ENCODE measurements at places on chromosomes 11 and 22. TPM values are rescaled to one million over a fixed set of nuclear protein-coding genes. Genes with fewer than 3 reads are reported as not detected.

DNA sequence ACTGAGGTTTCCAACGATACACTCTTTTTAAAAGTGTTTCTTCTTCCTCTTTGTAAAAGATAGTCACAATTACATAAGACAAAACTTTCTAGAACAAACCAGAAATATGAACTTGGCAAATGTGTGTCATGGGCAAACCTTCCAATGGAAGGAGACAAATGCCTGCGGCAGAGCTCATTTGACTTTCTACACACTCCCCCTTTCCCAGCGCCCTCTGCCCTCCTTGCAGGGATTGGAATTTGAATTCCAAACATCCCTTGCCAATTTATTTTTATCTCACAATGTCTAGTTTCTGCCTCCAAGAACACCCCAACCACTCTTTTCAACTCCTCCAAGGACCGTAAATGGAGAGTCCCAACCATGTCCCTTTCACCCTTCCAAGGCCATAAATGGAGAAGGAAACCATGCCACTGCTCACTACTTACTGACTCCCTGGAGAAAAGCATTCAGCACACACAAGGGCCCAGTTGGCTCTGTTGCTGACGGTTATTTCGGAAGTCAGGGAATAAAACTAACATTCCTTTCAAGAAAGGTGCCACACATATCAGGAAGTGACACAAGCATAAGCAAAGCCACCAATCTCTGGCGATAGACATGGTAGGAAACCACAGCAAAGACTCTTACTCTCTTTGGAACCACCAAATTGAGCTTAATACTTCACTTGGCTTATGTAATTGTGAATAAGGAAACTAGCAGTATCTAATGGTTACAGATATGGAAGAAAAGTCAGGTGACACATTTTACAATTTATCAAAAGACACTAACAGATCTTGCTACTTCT is 15.0 kb upstream of the ESAM start:
- no peak for DNase-seq

DNA sequence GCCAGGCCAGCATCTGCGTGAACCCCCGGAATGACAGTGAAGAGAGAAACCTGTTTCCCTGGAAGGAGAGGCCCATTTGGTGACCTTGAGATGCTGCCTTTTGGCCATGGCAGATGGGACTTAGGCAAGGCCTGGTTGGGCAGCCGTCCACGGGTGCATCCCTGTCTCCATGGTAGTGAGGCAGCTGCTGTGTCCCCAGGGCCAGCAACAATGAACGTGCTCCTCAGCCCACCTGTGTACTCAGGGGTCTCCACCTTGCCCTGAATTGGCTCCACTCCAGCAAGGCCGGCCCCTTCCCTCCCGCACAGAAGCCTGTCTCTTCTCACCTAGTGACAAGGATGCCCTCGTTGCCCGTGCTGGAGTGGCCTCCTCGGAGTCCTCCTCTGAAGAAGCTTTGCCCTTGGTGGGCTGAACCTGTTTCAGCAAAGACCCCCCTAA is 441.1 kb downstream of the TBC1D22A start:
- DNase-seq, result no peak

GRCh38 chr11:83721263-83721662 is 435.1 kb upstream of the CCDC90B start:
- DNase-seq, result no peak

DNA sequence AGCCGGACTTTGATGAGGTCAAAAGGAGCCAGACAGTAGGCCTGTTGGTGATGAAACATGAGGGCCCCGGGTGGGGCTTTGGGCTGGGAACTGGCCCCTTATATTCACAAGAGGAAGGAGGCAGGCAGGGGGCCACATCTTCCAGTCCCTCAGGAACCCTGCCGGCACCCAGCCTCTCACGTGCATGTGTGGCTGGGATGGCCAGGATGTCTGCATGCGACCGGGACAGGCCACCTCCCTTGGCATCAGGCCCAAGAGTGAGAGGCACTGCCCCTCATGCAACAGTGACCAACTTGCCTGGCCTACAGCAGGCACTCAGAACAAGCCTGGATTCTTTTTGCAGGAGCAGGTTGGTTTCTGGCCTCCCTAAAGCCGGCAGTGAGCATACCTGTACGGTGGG is 5.4 kb downstream of the SLC25A45 start:
- no peak for DNase-seq

- no peak for DNase-seq
These were observed 956.4 kb downstream of the BRD1 start for GRCh38 chr22:48871176-48871840.

Gene FXYD2
- 2.0 TPM for total RNA-seq

- DNase-seq, result no peak
These were observed 42.1 kb downstream of the CADM1 start for GRCh38 chr11:115462004-115462541.

Gene SMC1B
- total RNA-seq, result not detected

Gene P2RY2
- total RNA-seq, result 0.19 TPM

- no peak for DNase-seq
These were observed 31.9 kb upstream of the TUB start for GRCh38 chr11:8049084-8049483.
